ENCODE measurements at places on chromosomes 13 and 19.
A peak's percentile ranks its signal among the peaks of the same experiment; 100 is the strongest.

- DNase-seq, result no peak
Observed at GRCh38 chr19:6967967-6968366, 53.3 kb downstream of the MBD3L2B start.

- no peak for DNase-seq
Observed at GRCh38 chr19:34246340-34246739, 8.0 kb upstream of the GARRE1 start.

DNA sequence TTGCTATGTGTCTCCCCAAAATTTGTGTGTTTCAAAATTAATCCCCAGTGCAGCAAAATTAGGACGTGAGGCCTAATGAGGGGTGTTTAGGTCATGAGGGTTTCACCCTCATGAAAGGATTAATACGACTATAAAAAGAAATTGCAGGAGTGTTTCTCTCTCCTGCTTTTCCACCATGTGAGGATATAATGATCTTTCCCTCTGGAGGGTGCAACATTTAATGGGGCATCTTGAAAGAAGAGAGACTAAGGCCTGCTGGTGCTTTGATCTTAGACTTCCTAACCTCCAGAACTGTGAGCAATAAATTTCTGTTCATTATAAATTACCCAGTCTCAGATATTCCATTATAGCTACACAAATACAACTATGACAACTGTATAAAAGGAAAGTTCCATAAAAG lies 183.2 kb downstream of the MYO16 start:
- DNase-seq, result no peak

DNA sequence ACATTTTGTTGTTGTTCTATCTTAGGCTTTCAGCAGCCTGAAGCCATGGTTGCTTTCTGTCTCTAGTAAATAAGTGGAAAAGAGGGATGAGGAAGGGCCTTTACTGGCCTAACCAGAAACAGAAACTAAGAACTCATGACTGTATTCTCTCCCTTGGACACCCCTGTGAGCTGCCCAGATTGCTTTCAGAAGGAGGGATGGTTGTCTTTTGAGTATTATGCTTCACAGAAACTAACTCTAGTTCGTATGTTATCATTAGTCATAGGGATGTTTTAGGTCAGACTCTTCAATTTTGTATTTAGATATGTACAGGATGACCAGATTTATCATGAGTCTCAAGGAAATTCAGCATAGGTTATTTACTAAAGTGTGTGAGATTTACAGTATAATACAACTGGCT lies 17.5 kb downstream of the BORA start:
- no peak for DNase-seq

GRCh38 chr19:19900139-19900728 lies 512 bp upstream of the ZNF93 start:
- peak; percentile 78 for DNase-seq

GRCh38 chr13:50518781-50519201 lies 324.7 kb downstream of the DLEU7 start:
- DNase-seq, result no peak

GRCh38 chr13:34681405-34681955 lies 260.6 kb upstream of the NBEA start:
- no peak for DNase-seq

DNA sequence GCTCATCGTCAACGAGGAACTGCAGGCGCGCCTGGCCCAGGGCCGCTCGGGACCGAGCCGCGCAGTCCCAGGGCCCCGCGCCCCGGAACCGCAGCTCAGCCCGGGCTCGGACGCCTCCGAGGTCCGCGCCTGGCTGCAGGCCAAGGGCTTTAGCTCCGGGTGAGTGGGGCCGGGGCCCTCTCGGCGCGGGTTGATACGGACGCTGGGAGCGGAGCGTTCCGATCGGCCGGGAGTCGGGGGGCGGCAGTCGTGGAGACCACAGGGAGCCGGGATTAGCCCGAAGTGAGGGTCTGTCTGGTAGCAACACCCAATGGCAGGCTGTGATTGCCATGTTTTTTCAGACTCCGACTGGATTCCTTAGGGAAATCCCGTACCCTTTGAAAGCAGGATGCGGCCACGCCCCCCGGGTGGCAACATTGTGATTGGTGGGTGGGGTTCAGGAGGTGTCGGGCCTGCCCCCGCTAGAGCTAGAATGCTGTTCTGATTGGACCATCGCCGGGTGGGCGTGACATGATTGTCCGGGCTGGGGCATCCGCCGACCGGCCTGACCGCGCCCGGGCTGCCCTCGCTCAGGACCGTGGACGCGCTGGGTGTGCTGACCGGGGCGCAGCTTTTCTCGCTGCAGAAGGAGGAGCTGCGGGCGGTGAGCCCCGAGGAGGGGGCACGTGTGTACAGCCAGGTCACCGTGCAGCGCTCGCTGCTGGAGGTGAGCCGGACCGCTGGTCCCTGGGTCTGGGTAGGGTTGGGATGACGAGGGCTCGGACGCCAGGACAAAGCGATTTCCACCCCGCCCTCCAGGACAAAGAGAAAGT lies 11.3 kb downstream of the EPS8L1 start:
- peak; percentile 87 for DNase-seq

DNA sequence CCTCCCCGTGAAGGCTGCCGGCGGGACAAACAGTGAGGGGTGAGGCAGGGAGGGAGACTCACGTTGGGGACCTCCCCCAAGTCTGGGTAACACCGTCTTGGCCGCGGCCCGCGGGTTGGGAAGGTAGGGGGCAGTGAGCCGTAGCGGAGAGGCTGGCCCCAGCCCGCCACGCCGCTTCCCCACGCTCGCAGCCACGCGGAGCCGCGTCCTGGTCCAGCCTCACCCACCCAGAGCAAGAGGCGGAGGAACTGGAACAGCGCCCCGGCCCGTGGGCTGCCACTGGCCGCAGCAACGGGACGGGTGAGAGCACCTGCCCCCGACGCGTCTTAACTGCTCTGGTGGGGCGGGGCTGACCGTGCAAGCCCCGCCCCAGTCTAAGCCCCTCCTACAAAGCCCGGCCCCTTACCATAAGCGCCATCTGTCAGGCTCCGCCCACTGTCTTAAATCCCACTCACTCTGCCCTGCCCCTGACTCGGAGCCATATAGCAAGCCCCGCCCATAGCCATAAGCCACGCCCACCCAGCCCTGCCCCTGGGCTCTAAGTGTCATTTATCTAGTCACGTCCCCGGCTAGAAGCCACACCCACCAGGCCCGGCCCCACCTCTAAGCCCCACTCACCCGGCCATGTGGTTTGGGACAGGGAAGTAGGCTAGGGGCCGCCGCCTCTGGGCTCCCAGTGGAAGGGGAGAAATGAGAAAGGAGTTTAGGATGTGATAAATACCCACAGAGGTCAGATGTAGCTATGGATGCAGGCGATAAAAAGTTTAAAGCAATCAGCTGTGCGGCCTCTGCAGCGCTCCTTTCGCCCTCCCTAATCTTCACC lies 2.1 kb upstream of the CCL25 start:
- DNase-seq, result peak; percentile 68

GRCh38 chr13:61664801-61665705 lies 249.4 kb upstream of the PCDH20 start:
- no peak for DNase-seq

DNA sequence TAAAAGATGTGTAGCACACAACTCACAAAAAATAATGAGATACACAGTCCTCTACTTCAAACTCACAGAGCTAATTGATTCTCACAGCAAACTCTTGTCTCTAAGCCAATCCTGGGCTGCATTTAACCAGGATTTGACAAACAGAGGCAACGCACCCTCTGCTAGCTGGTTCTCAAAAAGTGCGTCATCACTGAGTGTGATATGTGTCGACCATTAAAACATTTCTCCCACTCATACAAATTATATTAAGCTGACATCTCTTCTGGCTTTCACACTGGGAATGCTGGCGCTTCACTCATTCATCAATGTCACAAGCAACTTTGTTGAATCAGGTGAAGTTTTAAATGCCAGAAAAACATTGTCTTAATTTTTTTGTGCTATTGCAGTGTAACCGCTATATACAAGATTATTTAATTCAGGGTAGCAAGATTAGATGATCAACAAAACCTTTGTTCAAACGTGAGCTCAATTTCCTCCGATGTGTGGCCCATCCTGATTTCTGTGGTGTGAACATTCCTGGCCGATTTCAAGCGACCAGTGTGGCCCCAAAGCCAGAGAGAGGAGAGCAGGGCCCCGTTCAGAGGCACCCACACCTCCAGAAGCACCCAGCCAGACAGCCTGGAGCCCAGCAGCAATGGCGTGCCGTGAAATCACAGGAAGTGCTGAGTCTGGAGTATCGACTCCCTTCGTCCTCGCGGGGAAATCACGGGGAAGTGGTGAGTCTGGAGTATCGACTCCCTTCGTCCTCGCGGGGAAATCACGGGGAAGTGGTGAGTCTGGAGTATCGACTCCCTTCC lies 49.4 kb downstream of the RASA3 start:
- DNase-seq, result no peak

DNA sequence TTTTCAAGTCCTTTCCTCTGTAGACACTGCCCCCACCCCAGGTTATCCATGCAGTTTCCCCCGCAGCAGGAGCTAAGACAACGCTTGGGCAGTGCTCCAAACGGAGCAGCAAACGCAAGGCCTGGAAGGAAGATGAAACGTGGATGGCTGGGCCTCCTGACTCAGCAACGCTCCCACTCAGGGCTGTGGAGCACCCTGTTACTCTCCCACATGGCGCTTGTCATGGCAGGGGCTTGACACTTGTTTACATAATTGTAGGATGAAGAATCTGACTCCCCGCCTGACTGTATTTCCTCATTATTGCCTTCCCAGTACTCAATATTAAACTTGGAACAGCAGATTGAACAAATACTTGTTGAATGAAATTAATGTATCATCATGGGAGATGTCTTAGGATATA lies 799 bp upstream of the C1QTNF9B start:
- DNase-seq, result no peak

DNA sequence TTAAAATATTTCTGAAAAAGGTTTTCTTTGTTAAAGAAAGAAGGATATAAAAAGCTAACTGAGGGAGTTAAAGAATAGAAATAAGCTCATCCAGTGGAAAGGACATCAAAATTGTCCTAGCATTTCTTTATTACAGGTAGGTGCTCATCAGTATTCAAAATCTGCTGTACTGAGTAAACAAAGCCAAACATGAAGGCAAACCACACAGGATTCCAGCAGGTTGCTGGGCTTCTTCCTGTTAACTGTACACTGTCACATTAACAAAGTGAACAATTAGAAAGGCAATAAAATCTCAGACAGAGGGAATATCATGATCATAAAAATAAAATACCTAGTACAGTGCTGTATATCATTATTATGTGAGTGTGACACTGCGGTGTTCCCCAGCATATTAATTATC lies 1541.0 kb downstream of the SLITRK5 start:
- no peak for DNase-seq

GRCh38 chr13:78241278-78241919 lies 322.8 kb upstream of the EDNRB start:
- DNase-seq, result no peak

DNA sequence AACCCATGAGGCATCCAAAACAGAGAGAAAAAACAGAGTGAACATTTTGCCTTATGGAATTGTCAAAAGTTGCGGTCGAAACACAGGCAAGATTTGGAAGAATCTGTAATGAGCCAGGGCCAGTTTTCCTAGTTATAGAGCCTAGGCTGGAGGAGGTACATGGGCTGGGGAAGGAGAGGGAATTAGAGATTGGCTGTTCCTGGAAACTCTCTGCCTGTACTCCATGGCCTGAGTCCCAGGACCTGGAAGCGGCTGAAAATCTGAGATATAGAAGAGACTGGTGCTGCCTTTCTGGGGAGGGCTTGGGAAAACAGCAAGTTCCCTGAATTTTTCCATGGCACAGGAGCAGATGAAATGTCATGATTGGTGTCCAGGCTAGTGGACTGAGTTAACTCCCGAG lies 122.8 kb upstream of the KLF12 start:
- no peak for DNase-seq

DNA sequence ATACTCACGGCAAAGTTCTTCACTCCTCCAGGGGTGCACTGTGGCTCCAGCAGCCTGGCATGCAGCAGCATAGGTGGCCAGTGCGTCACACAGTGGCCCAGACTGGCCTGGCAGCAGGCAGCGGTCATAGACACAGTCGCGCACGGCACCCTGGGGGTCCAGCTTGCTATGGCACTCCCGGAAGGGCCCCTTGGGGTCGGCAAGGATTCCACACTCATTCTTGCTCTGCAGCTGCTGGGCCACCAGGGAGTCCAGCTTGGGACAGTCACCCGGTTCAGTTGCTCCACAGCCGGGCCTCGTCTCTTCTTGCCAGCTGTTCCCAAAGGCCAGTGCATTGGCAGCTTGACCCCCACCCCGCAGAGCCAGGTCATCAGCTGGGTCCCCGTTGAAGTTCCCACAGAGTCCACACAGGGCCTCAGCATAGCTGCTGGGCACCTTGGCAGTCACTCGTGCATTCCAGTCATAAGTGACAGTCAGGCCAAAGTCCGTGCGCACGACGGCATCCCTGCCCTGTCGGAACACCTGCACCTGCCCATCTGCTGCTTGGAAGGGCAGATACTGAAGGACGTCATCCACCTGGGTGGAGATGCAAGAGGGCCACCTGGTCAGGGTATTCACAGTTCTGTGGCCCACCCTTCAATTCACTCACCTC lies 20.6 kb downstream of the FCGBP start:
- no peak for DNase-seq

DNA sequence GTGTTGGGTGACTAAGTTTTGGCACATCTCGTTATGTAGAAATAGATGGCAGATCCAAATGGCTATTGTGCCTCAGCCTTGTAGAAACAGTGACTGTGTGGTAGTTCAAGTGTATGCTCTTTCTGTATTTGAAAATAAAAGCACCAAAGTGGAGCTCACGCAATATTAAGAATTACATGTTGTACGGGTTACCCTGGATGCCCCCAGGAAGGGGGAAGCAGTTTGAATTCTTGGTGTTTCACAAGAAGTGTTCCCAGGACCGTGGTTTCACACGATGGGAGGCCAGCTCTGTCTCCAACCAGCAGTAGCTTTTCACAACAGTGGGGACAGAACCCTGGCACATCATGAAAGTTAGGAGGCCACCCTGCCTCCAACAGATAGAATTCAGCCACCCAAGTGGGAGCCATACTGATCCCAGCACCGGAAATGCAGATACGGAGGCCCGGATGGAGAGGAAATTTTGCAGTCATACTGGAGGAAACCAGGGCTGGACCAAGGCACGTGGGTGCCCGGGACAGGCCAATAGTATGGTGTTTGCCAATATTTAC lies 8.9 kb downstream of the FLT1 start:
- DNase-seq, result no peak

- DNase-seq, result no peak
Observed at GRCh38 chr13:110005563-110005962, 219.2 kb upstream of the IRS2 start.

DNA sequence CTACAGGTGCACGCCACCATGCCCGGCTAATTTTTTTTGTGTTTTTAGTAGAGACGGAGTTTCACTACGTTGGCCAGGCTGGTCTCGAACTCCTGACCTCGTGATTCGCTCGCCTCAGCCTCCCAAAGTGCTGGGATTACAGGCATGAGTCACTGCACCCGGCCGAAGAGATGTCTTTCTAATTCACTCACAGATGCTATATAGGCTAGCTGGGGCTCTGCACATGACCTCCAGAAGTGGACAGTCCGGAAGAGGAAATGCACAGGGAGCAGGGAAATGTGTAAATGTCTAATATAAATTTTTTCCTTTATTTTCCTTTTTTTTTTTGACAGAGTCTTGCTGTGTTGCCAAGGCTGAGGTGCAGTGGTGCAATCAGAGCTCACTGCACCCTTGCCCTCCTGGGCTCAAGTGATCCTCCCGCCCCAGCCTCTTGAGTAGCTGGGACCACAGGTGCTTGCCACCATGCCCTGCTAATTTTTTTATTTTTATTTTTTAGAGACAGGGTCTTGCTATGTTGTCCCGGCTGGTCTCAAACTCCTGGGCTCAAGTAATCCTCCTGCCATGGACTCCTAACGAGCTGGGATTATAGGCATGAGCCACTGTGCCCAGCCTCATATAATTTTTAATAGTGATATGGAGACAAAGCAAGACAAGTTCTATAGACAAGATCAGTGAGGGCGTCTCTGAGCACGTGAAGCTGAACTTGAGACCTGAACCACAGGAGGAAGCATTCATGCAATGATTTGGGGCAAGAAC lies 8.4 kb downstream of the GIPC1 start:
- DNase-seq, result no peak
